GM23248 (cell line): ENCODE measurements at places on chromosomes 4 and X.

DNA sequence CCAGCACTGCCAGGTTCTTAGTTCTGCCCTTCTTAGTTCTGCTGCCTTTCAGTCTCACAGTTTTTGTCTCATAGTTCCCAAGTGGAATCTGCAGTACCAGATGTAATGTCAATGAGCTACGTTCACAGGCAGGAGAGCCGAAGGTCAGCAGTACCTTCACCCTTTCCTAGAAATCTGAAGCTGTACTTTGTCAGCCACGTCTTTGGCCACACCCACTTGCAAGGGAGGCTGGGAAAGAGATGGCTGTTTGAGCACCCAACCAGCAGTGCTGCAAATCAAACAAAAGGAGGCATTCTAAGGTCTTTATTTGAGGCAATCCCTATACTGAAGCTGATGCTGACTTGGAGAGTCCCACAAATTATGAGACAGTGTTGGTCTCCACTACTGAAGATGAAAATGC is 199.1 kb upstream of the NPY2R start:
- DNase-seq: no peak

GRCh38 chr4:37475087-37475486 is 211.1 kb downstream of the RELL1 start:
- no peak for DNase-seq

DNA sequence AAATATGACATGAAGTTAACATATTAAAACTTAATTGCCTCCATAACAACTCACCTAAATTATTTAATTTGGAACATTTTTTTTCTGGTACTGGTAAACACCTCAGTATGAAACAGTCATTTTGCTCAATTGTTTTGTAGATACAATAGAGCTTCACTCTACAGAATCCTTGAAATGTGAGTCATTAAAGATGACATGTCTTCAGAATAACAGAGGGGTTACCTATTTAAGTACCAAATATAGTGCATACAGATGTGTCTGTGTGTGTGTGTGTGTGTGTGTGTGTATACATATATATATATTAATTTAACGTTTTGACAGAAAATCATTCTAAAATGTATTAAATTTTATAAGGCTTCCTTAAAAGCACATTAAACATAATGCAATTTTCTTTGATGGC is 297.6 kb downstream of the INPP4B start:
- DNase-seq: peak; percentile 34

- peak; percentile 72 for DNase-seq
These were observed 92.3 kb downstream of the RLIM start for GRCh38 chrX:74521961-74522751.

- DNase-seq: no peak
These were observed 211.3 kb upstream of the FAT1 start for GRCh38 chr4:186934841-186935443.
